ENCODE measurements at places on chromosomes 2 and 18.

DNA sequence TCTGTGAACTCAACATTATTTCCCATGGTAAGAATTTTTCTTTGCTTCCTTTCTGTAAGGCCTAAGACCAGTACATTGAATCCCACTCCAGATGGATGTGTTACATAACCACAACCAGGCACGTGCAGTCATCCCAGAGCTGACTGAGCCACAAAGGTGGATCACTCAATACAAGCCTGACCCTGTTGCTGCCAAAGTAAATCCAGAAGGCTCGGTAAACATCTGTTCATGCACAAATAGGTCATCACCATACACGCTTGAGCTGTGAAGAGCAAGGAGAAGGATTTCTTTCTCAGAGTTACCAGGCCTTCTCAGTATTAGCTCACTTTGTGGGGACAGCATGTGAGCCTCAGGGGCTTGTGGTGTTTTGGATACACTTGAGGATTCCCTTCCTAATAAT, 791.4 kb upstream of the FANCL start:
- peak; percentile 74 for DNase-seq

DNA sequence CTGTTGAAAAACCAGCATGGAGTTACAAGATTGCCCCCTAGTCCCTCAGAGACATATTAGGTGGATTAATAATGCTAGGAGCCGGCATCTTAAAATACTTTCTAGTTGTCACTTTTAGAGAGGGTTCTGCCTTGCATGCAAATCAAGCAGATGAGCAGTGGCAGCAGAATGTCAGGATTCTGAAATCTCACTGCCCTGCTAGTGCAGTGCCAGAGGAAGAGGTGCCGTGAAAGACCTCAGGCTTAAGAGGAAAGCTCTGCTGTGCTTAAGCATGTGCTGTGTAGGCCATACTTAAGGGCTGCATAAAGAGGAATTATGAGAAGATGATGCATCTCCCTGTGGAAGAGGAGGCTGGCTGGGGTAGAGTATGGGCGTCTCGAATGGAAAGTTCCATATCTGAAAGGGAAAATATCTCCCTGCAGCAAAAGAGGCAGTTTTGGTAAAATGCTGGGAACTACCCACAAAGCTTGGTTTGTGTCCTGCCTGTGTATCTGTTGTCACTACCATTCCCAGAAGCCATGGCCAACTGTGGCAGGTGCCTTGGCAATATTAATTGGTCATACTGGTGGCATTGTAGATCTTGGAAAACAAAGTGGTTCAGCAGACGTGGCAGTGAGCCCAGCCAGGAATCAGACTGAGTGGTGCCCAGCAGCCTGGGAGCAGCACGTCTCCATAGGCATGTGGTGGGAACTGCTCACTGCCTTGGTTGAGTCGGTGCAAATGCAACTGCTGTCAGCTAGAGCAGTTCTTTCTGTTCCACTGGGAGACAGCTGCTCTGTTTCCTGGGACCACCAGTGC, 131.9 kb downstream of the EVA1A start:
- no peak for DNase-seq

GRCh38 chr2:160871953-160872352, 288.3 kb upstream of the TANK start:
- no peak for DNase-seq

DNA sequence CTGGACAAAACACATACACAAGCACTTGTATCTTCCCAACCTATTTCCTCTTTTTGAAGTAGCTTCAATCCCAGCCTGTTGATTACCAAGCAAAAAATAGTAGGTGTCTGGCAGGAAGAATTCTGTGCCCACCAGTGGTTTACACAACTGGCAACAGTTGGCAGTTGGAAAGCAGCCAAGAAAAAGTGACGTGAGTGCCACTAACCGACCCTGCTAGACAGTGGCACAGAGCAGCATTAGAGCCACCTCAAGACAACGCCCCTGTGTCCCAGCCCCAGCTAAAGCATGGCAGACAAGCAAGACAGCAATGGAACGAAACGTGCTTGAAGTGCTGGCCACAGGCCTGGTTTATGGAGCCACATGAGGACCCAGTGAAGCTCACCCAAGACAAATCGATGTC, 379.6 kb downstream of the FBXO15 start:
- DNase-seq = no peak

- DNase-seq = no peak
Measured at GRCh38 chr2:136486115-136486514, 279.2 kb upstream of the THSD7B start.

DNA sequence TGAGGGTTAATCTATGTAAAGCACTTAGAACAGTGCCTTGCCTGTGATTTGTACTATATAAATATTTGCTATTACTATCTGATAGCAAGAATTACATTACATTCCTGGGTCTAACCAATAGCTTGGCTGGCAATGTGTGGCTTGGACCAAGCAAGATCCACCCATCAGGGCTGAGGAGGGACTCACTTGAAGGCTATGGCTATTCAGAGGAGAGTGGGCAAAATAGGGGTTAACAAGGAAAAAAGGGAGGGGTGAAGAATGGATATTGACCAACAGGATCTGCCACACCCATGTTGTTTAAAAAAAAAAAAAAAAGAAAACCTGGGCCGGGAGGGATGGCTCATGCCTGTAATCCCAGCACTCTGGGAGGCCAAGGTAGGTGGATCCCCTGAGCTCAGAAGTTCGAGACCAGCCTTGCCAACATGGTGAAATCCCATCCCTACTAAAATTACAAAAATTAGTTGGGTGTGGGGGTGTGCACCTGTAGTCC, 20.0 kb upstream of the TMBIM1 start:
- no peak for DNase-seq

DNA sequence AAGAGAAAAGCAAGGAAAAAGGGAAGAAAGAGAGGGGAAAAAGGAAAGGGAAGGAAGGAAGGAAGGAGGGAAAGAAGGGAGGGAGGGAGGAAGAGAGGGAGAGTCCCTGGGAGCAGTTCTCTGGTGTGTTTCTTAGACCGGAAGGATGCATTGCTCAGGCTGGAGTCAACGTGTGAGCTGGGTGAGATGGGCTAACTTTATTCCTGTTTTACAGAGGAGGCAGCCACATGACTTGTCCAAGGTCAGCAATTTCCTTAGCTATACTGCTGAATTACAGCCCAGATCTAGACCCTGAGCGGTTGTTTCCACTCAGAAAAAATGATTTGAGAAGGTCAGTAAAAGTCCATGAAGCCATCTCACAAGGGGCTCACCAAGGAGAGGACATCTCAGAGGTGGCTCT, 86.6 kb upstream of the APCDD1 start:
- no peak for DNase-seq

- no peak for DNase-seq
Measured at GRCh38 chr18:67766930-67767329, 250.4 kb upstream of the DSEL start.

All from NCI-H2171 (cell line).